ENCODE measurements at places on chromosomes 1 and 21.

- DNase-seq, result no peak
Observed at GRCh38 chr1:246081856-246082668, 425.0 kb downstream of the SMYD3 start.

- no peak for DNase-seq
Observed at GRCh38 chr1:8425150-8425780, 107.4 kb downstream of the SLC45A1 start.

DNA sequence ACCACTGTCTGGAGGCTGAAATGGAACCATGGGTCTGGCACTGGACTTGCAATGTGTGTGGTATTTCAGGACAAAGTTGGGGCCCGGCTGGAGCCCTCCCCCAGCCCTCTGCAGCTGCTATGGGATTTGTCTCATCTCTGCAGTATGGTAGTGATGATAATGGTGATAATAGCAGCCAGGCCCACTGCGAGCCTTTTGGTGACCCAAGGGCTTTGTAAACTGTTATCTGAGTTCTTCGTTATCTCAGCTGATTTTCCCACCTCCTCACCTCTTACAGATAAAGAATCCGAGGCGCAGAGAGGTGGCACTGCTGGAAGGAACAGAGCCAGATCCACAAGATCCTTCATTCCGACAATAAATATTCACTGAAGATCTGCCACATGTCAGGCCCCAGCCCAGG is 11.7 kb upstream of the WNT4 start:
- DNase-seq, result no peak

DNA sequence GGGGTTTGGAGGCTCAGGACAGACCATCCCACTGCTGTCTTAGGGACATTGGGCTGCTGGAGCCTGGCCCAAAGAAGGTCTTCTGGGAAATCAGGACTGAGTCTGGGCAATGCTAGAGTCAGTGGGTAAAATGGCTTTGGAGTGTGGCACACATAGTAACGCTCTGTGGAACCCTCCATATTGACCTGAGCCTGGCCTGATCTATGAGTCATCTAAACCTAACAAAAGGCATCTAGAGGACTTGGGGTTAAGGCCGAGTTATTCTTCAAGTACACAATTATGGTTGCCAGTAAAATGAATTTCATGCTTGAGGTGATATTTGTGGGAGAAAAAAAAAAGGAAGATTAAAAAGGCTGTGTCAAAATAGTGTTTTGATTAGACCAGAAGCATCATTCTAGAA is 77.7 kb downstream of the ST6GALNAC5 start:
- no peak for DNase-seq

DNA sequence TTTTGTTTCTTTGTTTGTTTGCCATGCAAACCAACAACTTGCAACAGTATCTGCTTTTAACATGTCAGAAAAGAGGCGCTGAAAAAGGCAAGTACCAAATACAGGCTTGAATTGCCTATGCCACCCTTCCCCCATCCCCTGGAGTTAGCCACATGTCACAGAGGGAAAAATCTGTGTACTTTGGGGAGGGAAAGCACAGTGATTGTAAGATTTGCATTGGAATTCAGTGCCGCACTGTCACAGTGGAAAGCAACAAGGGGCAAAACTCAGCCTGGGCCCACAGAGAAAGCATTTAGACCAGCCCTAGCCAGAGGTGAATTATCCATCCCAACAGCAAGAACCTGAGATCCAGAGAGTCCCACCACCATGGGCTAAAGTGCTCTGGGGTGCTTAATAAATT is 52.4 kb upstream of the ACADM start:
- DNase-seq, result no peak

DNA sequence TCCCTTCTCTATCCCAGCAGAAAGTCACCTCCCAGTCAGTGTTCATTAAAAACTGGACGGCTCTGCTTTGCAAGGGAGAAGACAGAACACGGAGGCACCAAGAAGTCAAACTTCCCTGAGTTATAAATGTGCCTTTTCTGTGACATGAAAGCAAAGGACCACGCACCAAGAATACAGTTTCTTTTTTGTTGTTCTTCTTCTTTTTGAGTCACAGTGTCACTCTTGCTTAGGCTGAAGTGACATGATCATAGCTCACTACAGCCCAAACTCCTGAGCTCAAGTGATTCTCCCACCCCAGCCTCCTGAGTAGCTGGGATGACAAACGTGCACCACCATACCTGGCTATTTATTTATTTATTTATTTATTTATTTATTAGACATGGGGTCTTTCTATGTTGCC is 22.7 kb downstream of the GLUL start:
- DNase-seq, result no peak

GRCh38 chr1:241844593-241844992 is 3.4 kb upstream of the EXO1 start:
- DNase-seq, result no peak

DNA sequence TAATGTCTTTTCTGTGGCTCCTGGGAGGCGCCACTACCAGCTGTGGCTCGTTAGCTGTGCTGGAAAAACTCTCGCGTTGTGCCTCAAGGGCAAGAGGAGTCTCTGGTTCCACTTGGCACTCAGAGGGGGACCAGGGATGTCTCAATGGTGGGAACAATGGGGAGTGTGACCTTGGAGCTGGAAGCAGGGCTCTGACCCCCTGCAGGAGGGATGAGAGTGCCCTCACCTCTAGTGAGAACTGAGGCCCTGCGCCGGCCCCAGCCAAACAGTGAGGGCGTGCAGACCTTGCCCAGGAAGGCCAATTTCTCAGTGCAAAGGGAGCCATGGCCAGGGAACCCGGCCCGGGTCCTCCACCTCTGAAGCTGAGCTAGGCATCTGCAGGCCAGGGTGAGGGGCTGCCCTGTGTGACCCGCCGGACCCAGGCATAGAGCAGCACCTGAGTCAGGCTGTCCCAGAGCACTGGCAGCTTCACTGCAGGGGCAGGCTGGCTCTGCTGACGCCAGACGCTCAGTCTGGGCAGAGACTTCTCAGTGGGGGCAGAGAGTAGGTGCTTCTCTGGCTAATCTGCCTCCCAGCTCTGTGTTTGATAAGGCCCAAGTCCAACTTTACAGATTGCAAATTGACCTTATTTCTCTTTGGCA is 1.8 kb downstream of the RD3 start:
- no peak for DNase-seq

GRCh38 chr1:212752934-212753497 is 38.6 kb downstream of the NSL1 start:
- no peak for DNase-seq

GRCh38 chr1:155070721-155071569 is 7.4 kb downstream of the EFNA4 start:
- peak; percentile 47 for DNase-seq

DNA sequence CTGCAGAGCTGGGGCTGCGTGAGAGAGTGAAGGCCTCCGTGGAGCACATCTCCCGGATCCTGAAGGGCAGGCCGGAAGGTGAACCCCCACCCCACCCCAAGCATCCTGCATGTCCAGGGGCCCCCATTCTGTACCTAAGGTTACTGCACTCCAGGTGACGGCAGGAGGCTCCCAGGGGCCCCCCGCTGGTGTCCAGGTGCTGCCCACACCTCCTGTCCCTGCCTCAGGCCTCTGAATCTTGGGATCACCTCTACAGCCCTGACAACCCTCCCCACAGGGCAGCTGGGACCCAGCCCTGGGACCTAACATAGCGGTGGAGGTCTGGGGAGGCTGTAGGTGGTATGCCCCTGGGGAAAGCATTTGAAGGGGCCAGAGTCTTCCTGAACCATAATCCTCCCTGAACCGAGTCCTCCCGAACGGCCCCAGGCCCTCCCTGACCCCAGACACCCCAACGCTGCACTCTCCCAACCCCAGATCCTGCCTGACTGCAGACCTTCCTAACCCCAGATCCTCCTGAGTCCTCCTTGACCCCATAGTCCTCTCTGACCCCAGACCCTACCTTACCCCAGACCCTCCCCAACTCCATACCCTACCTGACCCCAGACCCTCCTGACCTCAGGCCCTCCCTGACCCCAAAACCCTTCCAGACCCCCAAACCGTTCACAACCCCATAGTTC is 33.5 kb downstream of the TRIM11 start:
- DNase-seq, result no peak

- no peak for DNase-seq
Observed at GRCh38 chr1:159890390-159890789, 9.6 kb downstream of the CFAP45 start.

GRCh38 chr1:87334351-87335174 is 5.9 kb downstream of the LMO4 start:
- DNase-seq, result no peak

DNA sequence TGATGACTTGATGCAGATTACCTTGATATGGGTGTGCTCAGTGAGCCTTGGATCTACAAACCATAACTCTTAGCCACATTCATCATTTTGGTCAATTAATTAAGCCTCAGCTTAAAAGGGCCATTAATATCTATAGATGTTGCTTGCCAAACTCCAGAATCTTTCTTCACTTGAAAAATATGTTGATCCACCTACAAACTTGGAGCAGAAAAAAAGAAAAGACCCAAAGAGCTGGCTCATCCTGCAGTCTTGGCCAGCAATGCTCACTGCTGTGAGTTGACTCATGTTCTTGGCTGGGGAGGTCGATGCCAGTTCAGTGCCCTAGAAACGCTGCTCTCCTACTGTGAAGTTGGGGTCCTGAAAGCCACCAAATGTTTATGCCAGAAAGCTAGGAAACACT is 75.4 kb downstream of the DPT start:
- DNase-seq, result no peak

DNA sequence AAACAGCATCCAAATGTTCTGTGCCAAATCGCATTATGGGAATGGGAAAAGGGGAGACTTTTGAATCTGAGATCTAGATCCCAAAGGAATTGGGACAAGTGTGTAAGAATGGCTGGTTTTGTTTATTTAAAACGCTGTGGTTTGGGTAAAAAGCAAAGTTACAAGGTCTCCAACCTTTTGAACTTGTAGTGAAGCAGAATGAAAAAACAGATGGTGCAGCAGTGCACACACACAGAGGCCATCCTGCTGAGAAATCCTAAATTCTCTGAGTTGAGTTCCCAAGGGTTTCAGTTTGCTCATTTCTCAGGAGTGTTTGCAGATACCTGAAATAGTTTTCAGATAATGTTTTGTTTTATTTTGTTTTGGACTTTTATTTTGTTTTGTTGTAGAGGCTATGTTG is 80.2 kb upstream of the CD1D start:
- DNase-seq, result no peak

DNA sequence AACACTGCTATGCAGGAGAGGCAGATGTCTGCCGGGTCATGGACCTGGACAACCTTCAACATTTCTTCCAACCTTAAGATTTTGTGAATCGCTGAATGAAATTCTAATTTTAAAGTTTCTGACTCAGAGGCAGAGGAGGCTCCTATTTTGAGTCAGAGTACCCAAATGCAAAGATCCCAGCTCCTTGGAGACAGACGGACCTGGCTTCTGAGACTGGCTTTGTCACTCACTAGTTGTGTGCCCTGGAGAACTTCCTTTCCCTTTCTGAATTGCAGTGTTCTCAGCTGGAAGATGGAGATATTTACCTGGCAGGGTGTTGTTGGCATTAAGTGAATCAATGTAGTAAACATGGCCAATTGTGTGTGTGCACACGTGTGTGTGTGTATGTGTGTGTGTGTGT is 51.9 kb downstream of the IER5 start:
- no peak for DNase-seq

DNA sequence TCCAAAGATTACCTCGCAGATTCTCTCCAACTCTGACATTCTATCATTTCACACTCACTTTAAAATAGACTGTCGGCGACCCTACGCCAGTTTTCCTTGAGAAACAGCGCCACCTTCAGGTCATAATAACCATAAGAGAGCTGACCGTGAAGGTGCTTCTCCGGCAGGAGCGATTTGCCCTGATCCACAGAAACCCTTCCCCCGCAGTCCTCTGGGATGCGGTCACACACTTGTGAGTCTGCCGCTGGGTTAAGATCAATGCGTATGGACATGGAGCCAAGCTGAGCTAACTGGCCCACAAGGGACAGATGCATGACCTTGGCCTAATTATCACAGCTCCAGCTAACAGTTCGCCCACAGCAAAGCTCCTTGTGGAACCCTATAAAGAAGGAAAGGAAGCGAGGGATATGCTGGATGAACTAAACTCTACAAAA is 32.8 kb upstream of the IFNAR2 start:
- DNase-seq, result peak; percentile 73

- DNase-seq, result no peak
Observed at GRCh38 chr21:27045281-27045985, 78.5 kb upstream of the ADAMTS5 start.
